ENCODE measurements at places on chromosomes 12 and 14.
A peak's percentile ranks its signal among the peaks of the same experiment; 100 is the strongest.

DNA sequence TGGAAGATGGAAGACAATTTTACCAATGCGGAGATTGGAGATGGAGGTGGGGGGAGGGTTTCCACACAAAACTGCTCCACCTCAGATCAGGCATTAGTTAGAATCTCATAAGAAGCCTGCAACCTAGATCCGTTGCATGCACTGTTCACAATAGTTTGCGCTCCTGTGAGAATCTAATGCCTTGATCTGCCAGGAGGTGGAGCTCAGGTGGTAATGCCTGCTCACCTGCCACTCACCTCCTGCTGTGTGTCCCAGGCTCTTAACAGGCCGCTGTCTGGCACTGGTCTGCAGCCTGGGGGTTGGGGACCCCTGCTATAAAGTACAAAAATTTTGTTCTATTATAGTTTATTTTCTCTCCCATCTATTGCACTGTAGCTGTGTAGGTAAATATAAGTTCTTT lies 84.9 kb upstream of the FOXG1 start:
- DNase-seq = no peak

GRCh38 chr12:24143928-24144327 lies 194.5 kb upstream of the SOX5 start:
- no peak for DNase-seq

- DNase-seq = no peak
Measured at GRCh38 chr14:21215130-21215878, 53.9 kb downstream of the HNRNPC start.

DNA sequence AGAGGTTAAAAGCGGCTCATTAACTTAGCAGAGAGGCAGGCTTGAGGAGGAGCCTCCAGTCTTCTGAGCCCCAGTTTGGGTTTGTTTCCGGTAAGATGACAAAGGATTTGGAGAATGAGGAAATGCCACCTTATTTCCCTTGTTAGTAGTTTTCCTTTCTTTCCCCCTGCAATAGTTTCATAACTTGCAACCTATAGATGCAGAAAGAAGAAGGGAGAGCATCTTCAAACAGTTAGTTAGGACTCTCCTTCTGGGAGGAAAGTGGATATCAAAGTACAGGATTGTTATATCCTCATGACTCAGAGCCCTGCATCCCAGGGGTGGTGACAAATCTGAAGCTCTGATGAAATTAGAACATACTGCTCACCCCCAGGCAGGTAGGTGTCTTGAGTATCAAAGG lies 180.7 kb upstream of the SLC38A2 start:
- peak; percentile 70 for DNase-seq

GRCh38 chr14:103372552-103373304 lies 12.5 kb upstream of the MARK3 start:
- DNase-seq = peak; percentile 88

- no peak for DNase-seq
Measured at GRCh38 chr12:82757059-82757458, 70.4 kb downstream of the TMTC2 start.

GRCh38 chr14:71320734-71321573 lies 413.7 kb downstream of the PCNX1 start:
- peak; percentile 65 for DNase-seq

DNA sequence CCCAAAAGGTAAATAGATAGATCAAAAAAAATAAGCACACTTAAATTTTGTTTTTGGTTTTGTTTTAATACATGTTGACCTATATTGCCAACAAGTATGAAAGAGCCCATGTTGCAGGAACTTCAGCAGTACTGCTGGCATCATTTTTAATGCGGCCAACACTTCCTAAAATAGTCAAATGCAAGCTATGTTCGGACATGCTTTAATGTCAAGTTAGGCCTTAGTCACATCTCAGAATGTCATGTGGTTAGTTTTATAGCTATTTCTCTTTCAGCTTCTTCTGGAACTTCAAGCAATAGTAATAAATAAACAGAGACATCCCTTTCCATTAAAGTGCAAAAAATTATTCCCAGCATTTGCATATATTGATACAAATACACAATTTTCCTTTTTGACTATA lies 153.4 kb downstream of the PIK3C2G start:
- no peak for DNase-seq

- DNase-seq = peak; percentile 10
Measured at GRCh38 chr14:68791902-68792677, 777 bp downstream of the ZFP36L1 start.

GRCh38 chr12:112176321-112177010 lies 51.1 kb downstream of the TRAFD1 start:
- no peak for DNase-seq

DNA sequence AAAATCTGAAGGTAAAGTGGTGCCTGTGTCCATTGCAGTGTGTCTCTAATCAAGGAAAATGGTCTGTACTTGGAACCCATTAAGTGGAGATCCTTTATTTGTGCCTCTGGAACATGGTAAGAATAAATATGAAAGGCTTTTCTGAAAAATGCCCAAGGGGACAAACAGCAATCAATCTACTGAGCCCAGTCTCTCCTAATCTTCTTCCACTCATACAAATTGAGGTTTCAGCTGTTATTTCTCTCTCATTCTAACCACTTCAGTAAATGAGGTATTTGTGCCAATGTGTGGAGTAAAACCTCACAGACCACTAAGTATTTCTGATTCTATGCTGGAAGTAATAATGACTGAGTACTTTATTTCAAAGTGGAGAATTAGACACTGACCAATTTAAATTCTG lies 82.3 kb upstream of the ST8SIA1 start:
- no peak for DNase-seq

GRCh38 chr14:68682166-68683103 lies 110.4 kb downstream of the ZFP36L1 start:
- DNase-seq = peak; percentile 99

GRCh38 chr12:27462151-27462694 lies 15.7 kb downstream of the SMCO2 start:
- peak; percentile 68 for DNase-seq
